Tibial nerve (tissue), 4 donors: ENCODE measurements at places on chromosomes 2 and 18.

DNA sequence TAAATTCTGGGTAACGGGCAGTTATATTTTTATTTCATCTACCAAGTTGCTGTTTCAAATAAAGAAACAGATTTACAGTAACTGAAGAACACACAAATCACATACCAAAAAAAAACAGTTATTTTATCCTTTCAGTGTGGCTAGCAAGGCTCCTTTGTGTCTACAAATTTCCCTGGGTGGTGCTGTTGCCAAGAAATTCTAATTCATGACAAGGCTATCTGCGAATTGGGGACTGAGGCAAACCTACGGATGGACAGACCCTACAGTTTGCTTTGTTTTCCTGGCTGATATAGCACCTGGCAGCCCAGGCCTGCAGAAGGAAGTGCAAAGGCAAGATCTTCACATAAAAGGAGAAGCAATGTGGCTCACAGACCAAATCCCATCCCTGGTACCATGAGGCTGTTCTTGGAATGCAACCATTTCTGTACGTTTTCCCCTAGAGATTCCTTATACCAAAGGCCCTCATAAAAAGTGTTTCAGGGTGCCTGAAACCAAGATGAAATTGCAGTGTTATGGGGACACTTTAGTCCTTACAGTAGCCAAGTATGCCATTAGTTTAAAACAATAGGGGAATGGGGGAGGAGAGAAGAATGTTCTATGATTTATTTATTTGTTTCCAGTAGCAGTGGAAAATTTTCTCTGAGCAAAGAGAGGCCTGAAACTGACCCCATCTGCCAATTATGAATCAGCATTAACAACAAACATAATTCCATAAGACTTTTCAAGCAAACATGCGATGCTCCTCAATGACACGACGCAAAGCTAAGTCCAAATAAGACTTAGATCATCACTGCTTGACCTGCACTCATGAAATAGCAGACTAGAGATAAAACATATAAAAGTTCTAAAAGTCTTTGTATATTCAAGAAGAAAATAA, 4.3 kb downstream of the KLF7 start:
- DNase-seq, result no peak

DNA sequence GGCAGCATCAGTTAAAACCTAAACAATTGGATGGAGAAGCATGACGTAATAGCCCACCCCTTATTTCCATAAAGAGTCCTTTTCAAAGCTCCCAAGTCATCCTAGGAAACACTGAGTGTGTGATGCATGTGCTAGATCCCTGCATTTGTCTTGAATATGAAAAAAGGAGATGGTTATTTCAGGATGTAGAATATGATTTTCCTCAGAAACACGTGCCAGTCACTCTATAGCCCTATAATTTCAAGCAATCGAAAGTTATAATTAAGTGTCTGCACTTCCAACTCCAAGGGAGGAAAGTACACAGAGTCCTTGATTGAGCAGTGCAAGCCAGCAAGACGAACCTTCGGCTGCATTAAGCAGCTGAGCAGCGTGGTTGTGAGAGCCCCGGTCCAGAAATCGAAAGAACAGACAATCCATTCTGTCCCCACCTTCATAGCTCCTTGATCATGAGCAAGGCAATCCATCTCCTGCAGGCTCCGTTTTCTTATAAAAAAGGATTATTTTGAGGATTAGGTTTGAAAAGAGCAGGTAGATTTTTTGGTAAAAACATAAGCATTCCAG, 287.7 kb downstream of the FBXO15 start:
- DNase-seq, result no peak

GRCh38 chr18:79760881-79761280, 36.9 kb upstream of the KCNG2 start:
- DNase-seq, result no peak

GRCh38 chr18:25662272-25662671, 310.3 kb upstream of the ZNF521 start:
- DNase-seq, result no peak

DNA sequence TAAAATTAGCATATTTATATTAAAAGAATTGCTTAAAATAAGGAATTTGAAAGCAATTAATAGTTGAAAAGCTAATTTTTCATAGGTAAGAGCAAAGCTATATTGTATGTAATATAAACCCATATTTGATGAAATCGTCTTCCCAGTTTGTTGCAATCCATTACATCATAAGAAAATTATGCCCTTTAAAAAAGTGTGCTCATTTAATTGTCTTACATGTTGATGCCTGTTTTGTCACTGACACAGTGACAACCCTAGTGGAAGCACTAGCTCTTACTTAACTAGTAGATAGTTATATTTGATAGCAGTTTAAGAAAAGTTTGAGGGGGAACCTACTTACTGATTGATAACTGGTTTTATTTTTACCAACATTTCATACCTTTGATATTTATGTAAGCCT, 30.0 kb upstream of the IL18RAP start:
- DNase-seq, result no peak

DNA sequence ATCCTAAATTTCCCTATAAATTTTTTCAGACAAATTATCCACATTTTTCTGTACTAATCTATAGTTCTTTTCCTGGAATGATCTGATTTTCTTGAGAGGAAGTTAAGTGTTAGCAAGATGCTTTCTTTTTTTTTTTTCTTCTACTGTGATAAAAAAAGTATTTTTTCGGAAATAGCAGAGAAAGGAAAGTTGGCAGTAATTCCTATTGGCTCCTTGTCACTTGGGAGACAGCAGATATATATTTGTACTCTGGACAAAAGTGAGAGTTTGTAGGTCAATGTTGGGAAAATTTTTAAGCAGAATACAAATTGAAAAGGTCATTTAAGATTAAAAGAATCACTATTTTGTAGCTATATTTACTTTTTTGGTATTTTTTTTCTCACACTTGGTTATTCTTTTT, 635.7 kb upstream of the NRXN1 start:
- DNase-seq, result no peak

DNA sequence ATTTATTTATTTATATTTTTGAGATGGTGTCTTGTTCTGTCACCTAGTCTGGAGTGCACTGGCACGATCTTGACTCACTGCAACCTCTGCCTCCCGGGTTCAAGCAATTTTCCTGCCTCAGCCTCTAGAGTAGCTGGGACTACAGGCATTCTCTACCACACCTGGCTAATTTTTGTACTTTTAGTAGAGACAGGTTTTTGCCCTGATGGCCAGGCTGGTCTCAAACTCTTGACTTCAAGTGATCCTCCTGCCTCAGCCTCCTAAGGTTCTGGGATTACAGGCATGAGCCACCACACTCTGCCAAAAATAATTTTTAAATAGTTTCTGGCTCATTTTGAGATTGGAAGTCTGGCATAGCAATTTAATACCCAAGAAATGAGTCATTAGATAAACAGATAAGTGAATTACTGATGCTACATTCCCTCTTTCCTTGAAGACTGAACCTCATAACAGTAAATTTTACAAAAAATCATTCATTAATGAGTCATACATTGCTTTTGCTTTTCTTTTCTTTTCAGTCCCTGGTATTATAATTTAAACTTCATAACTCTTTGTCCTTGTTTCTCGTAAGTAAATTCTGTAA, 881.6 kb upstream of the PIK3C3 start:
- no peak for DNase-seq

- no peak for DNase-seq
Observed at GRCh38 chr2:38444247-38444646, 67.2 kb upstream of the ATL2 start.

DNA sequence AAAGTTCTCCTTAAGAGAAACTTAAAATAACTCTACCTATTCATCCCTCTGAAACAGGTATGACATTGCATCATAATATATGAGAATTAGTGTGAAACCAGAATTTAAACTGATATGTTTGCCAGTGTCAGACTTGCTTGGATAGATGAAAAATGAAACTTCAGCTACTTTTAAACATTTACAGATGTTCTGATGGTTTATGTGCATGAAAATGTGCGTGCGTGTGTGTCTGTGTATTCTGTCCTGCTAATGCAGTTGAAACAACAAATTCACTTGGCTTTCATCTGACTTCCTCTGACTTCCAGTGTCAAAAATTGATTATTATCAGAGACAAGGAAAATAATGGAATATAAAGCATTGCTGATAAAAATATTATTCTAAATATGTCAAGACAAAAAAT, 719.4 kb downstream of the LRP1B start:
- no peak for DNase-seq

- no peak for DNase-seq
Observed at GRCh38 chr2:32721376-32721775, 93.5 kb downstream of the TTC27 start.

- DNase-seq, result no peak
Observed at GRCh38 chr2:94997981-94998930, 27.3 kb upstream of the MAL start.

DNA sequence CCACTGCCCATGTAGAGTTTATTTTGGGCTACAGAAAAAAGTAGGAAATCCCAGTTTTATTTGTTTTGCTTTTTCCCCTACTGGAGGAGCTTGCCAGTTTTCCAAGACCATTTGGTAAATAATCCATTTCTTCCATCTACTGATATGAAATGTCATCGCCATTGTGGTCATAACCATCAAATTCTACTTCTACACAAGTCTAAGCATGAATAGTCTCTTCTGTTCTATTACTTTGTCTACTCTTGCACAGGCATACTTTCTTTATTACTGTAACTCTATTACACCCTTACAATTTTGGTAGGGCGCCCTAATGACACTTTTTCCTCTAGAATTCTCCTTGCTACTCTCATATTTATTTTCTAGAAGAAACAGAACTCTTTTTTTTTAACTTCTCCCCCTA, 120.7 kb downstream of the ATAD2B start:
- no peak for DNase-seq

DNA sequence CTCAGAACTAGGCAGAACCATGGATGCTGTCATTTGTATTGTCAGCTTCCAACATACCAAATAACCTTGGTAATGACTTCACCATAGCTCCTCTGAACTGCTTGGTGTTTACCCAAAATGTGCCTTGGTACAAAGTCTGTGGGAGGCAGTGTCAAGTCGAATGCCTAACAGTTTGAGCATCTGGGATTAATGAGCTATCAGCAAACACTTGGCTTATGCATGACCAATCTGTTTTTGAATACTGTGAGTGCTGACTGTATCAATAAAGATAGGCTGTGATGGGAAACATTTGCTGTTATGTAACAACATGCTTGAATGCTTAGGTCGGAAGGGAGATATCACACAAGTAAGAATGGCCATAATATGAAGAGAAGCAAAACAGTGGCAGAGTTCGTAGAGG, 455.4 kb downstream of the CMPK2 start:
- no peak for DNase-seq

GRCh38 chr2:240503848-240504247, 53.9 kb downstream of the ANKMY1 start:
- DNase-seq, result no peak

DNA sequence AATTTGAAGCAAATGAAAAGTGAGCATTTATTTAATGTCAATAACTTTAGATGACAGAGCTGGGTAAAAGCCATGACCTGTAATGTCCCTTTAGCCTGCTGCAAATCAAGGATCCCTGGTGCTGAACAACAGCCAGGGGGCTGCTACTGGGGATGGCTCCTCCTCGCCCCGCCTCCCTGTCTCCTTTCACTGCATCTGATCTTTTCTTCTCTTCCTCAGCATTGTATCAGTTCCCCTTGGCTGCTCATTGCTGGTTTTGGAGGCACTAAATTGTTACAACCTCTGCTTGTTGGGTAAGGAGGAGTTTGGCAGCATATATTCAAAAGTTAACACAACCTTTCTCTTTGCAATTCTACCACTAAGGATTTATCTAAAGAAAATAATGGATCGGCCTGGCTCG, 236.3 kb upstream of the ID2 start:
- no peak for DNase-seq
